NCI-H1105 treated with DMSO at 0.1 percent for 48 hours (cell line): ENCODE measurements at places on chromosomes 6 and 20.

- DNase-seq, result peak; percentile 84
Observed at GRCh38 chr6:107841275-107841670, 17.2 kb upstream of the SCML4 start.

DNA sequence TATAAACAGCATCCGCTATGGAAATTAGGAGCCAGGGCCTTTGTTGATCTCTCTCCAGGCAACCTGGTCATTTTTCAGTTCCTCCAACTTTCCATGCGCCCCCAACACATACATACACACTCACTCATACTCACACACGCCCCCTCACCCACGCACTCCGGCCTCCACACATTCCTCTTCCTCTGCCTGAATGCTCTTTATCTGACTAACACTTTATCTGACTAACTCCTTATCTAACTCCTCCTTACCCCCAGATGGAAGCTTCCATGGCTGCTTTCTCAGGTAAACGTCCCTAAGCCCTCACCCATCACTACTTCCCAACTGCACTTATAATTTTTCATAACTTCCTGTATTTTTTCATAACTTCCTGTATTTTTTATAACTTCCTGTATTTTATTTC is 17.4 kb downstream of the CASS4 start:
- no peak for DNase-seq

DNA sequence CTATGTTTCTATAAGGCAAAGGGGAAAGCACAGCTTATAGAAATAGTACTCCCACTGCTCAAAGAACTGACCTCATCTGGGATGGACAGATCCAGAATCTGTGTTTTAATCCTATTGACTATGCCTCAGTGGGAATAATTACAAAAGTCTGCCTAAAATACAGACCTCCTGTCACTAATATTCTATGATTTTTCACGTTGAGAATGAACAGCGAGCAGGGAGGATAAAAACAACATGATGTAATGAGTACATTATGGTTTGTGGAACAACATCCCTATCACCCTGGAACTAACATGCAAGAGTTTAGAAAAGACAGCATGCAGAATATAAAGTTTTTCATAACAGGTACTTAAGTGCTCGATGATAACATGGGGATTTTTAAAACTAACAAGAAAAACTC is 53.9 kb downstream of the EPHA7 start:
- no peak for DNase-seq

- DNase-seq, result no peak
Observed at GRCh38 chr20:8212286-8212685, 80.2 kb downstream of the PLCB1 start.

DNA sequence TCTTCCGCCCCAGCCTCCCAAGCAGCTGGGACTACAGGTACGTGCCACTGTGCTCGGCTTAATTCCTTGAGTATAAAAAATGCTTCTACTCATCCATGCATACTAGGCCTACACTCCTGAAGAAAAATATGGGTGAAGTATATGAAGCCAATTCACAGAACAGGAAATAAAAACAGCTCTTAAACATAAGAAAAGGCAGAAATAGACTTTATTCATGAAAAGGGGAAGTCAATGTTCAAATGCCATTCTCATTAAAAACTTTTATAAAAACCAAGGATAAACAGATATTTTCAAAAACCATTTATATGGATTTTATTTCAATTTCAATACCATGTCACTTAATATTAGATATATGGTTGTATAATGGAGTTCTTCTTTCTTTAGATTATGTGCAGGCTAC is 18.3 kb downstream of the SERPINB9 start:
- DNase-seq, result no peak

DNA sequence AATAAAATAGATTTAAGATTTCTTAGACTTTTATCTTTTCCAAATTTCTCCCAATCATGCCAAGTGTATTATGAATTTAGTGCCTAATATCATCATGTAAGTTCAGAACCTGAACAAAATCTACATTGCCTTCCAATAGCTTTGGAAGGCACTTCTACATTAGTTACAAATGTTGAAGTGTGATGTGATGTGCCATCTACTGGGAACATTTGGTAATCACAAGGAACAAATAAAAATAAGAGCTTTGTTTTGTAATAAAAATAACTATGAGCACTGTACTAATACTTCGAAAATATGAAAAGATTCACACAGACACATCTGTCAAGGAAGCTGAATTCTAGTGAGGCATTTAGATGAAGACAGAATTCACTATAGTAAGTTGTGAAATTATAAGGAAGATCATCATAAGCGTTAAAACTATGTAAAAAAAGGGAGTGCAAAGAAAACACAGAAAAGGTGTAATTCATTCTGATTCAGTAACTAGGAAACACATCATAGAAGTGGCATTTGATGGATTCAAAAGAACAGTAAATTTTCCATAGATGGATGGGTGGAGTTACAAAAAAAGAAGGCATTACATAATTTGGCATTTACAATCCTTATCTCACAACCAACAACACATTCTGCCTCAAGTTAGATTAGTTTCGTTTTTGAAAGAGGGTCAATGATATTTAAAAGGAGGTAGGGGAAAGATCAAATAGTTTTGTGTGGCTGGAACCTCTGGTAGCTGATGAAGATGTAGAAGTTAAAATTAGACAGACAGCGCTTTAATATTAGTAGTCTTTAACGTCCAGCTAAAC is 161.0 kb downstream of the ASCC3 start:
- peak; percentile 21 for DNase-seq
